ENCODE measurements at places on chromosomes 13 and 19.

DNA sequence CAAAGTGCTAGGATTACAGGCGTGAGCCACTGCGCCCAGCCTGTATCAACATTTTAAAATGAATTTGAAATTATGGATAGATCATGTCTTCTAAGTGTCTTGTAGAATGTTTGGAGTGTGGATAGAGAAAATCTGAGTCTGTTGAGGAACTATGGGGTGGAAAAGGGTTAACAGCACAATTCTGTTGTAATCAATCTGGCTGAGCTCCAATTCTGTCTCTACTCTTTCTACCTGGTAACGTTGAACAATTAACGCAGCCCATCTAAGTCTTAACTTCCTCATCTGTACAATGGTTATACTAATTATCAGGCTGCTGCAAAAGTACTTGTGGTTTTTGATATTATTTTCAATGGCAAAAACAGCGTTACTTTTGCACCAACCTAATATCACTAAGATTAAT is 4.1 kb downstream of the FPR2 start:
- DNase-seq, result no peak

GRCh38 chr19:54420383-54421168 is 5.3 kb downstream of the TTYH1 start:
- DNase-seq, result no peak

- no peak for DNase-seq
These were observed 140.2 kb downstream of the TNFSF13B start for GRCh38 chr13:108409730-108410129.

GRCh38 chr13:42485272-42485671 is 88.7 kb upstream of the TNFSF11 start:
- no peak for DNase-seq

DNA sequence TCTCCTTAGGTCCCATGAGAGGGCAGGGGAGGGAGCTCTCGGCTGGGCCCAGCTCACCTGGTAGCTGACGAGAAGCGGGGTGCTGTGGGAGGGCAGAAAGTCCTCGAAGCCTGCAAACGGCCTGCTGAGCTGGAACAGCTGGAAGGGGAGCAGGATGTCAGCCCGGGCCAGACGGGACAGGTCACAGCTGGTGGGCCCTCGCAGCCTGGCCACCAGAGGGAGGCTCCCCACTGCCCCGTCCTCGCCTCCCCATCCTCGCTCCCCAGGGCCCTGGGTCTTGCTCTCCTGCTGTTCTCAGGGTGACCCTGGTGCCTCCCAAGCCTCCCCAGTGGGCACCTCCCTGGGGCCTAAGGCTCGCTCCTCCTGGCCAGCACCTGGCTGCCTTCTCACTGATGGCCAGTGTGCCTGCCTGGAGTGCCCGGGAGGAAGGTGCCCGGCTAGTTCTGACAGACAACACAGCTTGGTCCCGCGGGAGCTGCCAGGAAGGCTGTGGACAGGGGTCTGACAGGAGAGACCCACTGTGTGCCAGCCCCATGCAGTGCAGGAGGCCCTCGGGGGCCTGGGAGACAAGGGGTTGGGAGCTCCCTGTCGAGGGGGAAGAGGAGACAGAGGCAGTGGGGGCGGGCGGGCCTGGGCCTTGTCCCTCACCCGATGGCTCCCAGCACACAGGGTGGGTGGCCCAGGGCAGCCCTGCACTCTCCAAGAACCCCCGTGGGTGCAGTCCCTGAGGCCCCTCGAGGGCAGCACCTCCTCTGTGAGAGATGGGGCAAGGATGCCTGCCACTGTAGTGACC is 20.3 kb downstream of the GPX4 start:
- no peak for DNase-seq

GRCh38 chr13:46605825-46606554 is 53.0 kb downstream of the LRCH1 start:
- no peak for DNase-seq

DNA sequence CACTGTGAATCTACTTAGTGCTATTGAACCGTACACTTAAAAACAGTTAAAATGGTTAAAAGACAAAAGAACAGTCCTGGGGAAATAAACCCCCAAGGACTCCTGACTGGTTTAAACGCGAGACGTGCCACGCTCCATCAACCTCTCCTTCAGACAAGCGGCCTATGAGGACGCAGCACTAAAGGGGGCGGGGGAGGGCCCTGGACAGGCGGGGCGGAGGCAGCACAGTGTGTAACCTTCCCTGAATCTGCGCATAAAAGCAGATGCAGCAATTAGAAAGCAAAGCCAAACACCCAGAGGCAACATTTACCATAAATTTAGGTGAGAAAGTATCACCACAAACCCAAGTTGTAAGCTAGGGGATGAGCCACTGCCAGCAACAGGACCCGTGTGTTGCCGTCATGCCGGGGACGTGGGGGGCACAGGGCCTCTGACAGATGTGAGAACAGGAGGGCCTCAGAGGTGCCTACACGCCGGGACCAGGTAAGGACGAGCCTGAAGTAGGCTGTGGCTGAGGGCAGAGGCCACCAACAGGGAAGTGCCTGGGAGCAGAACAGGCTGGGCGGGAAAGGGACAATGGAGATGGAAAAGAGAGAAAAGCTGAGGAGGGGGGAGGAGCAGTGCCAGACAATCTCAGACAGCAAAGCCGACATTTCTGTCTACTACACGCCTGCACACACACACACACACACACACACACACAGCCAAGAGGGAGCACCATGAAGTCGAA is 15.3 kb upstream of the ADPRHL1 start:
- no peak for DNase-seq

- DNase-seq, result no peak
These were observed 12.1 kb upstream of the LGALS14 start for GRCh38 chr19:39692166-39692565.

- DNase-seq, result no peak
These were observed 66.5 kb downstream of the DGKH start for GRCh38 chr13:42114912-42115311.

- DNase-seq, result no peak
These were observed 13.2 kb upstream of the LHFPL6 start for GRCh38 chr13:39616087-39616694.

- no peak for DNase-seq
These were observed 630.3 kb downstream of the GPC5 start for GRCh38 chr13:92028695-92029094.

DNA sequence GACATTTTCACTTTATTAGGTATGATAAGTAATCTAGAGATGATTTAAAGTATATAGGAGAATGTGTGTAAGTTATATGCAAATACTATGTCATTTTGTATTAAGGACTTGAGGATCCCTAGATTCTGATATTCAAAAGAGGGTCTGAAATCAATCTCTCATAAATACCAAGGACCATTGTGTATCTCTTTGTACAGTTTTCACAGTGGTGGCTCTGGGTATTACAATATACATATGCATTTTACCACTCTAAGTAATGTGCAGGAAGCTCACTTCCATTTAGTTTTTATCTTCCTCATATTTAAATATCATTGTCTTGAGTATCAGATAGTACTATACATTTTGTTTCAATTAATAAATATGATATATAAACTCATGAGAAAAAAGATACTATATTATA is 862.6 kb upstream of the PCDH20 start:
- DNase-seq, result no peak

- DNase-seq, result no peak
These were observed 81.9 kb downstream of the ZNF726 start for GRCh38 chr19:23996549-23996948.

DNA sequence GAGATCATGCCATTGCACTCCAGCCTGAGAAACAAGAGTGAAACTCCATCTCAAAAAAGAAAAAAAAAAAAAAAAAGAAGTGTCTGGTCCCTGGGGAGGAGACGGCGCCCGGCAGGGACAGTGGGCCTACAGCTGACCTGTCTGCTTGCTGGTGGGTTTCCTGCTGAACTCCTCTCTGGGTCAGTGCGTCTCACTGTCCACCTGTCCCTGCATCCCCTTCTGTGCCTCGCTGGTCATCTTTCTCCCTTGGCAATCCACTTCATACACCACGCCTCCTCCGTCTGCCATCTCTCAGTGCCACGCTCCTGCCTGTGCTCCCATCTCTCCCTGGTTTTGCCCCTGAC is 63.4 kb downstream of the ACSBG2 start:
- DNase-seq, result no peak

DNA sequence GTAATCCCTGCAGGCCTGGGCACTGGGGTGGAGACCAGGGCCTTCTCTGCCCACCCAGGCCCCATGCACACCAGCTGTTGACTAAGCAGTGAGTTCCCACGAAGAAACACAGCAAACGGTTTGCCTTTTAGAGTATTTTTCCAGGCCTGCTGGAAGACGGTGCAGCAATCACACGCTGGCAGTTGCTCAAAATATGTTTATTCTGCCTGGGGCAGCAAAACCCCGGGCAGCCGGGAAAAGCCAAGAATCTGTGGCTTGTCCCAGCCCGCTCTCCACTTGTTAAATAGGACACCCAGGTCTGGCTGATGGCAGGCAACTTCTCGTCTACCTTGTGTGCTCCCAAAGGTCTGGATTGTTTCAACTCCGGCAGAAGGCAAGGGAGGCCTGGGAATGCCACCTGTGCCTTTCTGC is 40.8 kb downstream of the GGACT start:
- no peak for DNase-seq

- DNase-seq, result no peak
These were observed 277.2 kb downstream of the SUCLA2 start for GRCh38 chr13:47723898-47724297.

Data from liver (tissue), 10 donors.